CD8-positive, alpha-beta memory T cell (primary cell): ENCODE measurements at places on chromosomes 1 and 21.

GRCh38 chr1:198082576-198082975, 74.2 kb upstream of the NEK7 start:
- no peaks in the 10 kb centered on the region for H3K4me1 ChIP-seq
- H3K27me3 ChIP-seq: no peaks in the 10 kb centered on the region
- DNase-seq: no peak

GRCh38 chr1:5620997-5621396, 371.2 kb downstream of the NPHP4 start:
- H3K36me3 ChIP-seq: no peaks in the 10 kb centered on the region
- no peaks in the 10 kb centered on the region for H3K27me3 ChIP-seq
- H3K4me1 ChIP-seq: no peaks in the 10 kb centered on the region
- H3K27ac ChIP-seq: no peak overlapping the region
- H3K4me3 ChIP-seq: no peak overlapping the region

GRCh38 chr1:22207511-22208267, 64.8 kb upstream of the WNT4 start:
- H3K27me3 ChIP-seq: peaks cover 20% of the 10 kb centered on the region
- H3K36me3 ChIP-seq: no peaks in the 10 kb centered on the region
- no peaks in the 10 kb centered on the region for H3K4me1 ChIP-seq
- H3K27ac ChIP-seq: no peak overlapping the region

DNA sequence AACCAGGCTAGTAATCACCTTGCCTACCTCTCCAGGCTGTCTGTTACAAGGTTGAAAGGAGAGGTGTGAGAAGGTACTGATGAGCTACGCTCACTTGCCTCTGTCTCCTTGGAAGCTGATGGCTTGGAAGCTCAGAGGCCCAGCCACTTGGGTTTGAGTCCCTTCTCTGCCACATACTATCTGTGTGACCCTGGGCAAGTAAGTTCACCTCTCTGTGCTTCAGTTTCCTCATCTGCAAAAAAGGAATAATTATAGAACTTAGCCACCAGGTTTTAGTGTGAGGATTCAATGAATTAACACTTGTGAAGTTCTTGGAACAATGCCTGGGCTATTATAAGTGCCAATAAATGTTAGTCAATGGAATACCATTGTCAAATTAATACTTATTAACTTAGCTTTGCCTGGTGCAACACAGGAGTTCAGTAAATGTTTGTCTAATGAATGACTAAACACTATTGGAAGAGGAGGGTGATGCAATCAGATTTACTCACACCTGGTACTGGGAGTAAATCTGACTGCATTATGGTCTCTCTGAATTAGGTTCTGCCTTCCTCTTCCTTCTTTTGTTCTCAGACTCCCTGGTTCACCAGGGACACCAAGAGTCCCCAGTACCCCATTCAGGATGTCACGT, 55.5 kb downstream of the TRABD2B start:
- H3K4me3 ChIP-seq: no peak overlapping the region
- no peak overlapping the region for H3K27ac ChIP-seq
- H3K4me1 ChIP-seq: no peaks in the 10 kb centered on the region
- DNase-seq: no peak

DNA sequence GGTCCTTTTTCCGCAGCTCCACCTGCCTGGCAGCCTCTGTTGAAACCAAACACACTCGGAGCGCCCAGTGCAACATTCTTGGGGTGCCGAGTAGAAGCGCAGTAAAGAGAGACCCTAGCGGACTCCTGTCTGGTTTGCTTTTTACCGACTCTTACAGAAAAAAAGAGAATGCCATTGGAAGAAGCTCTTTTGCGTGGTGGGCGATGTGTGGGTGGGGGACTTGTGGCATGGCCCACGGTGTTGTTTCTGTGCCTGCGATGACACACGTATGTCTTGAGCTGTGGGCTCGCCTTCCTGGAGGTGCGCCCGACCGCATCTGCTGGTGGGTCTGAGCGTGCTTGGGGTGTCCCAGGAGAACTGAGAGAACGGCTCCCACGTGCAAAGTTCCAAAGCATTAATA, 7.3 kb upstream of the BARHL2 start:
- peaks cover 99% of the 10 kb centered on the region for H3K27me3 ChIP-seq
- H3K27ac ChIP-seq: no peak overlapping the region
- peaks cover 24% of the 10 kb centered on the region for H3K4me1 ChIP-seq
- no peak for DNase-seq
- no peaks in the 10 kb centered on the region for H3K36me3 ChIP-seq

GRCh38 chr1:7101187-7101586, 315.9 kb downstream of the CAMTA1 start:
- no peaks in the 10 kb centered on the region for H3K27me3 ChIP-seq
- DNase-seq: no peak
- H3K36me3 ChIP-seq: no peaks in the 10 kb centered on the region
- H3K27ac ChIP-seq: no peak overlapping the region
- no peaks in the 10 kb centered on the region for H3K4me1 ChIP-seq

DNA sequence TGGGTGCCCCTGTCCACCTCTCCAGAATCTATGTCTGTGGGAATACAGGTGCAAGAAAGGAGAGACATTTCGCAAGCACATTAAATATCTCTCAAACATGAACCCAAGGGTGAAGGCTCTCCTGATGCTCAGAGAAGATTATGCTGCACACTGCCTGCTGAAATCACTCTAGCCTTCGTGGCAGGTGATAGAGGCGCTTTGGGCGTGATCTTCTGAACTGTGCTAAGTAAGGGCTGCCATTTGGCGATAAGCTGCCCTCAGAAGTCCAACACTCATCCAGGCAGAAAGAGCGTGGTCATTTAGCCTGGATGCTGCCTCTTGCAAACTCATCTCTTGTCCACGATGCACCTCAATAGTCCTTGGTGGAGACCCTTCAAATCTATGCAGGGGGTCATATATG, 241.9 kb downstream of the KAZN start:
- H3K27me3 ChIP-seq: no peaks in the 10 kb centered on the region
- no peak overlapping the region for H3K4me3 ChIP-seq
- no peak overlapping the region for H3K27ac ChIP-seq
- DNase-seq: no peak

DNA sequence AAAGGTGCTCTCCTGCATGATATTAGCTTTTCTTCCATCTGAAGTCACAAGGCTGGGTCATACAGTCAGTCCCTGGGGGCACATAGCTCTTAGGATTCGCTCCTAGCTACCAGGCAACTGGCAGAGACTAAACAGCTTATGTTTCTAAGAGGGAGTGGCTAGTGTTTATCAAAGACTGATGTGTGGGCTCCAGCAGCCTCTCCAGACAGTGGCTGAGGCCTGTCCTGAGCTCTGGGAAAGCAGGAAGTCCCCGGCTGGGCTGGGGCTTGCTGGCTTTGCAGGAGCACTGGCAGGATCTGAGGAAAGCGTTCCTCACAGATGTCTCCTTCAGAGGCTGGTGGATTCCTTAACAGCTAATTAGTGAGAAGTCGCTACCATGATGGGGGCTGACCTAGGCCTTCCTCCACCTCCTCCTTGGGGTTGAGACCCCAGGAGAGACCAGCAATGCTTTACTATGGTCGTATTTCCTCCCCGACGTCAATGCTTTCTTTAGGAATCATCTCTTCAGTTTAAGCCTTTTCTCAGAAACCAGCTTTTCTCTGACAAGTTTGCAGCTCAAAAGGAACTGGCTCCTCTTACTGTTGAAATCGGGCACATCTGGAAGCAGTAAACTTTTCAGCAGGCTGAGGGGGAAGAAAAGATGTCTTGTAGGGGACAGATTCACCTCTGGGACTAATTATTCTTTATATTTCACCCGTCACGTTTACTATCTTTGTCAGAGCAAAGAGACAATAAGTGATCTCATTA, 33.5 kb upstream of the HHAT start:
- peaks cover 6% of the 10 kb centered on the region for H3K27me3 ChIP-seq
- H3K36me3 ChIP-seq: no peaks in the 10 kb centered on the region
- DNase-seq: no peak
- H3K4me3 ChIP-seq: no peak overlapping the region
- H3K4me1 ChIP-seq: no peaks in the 10 kb centered on the region

DNA sequence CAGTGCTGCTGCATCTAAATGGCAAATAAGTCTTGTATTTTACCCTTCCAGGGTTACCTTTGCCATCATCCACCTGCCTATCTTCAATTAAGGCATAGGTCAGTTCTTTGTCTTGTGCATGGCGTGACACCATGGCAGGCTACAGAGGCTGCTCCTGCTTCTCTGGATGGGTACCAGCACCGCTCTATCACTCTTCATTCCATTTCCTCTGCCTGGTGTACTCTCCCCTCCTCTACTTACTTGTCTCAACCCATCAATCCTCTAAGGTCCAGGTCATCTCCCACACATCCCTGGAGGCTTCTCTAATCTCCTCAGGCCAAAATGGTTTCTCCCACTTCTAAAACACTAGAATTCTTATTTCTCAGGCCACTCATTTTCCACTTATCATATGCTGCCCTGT, 257.5 kb downstream of the BARHL2 start:
- DNase-seq: no peak
- no peaks in the 10 kb centered on the region for H3K4me1 ChIP-seq
- no peaks in the 10 kb centered on the region for H3K27me3 ChIP-seq
- no peaks in the 10 kb centered on the region for H3K36me3 ChIP-seq

DNA sequence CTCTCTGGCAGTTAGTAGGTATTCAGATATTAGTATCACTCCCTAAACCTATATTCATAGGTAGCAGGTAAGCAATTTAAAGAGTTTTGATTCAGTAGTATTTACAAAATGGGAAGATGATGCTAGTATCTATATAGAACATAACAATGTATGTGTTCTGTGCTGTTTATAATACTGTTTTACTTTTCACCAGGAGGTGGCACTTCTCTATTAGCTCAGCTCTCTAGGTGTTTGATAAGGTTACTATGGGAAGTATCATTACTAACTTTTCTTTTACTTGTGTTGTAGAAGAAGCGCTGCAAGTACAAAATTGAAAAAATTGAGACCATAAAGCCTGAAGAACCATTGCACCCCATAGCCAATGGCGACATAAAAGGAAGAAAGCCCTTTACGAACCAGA, 49.4 kb upstream of the FASLG start:
- H3K4me1 ChIP-seq: no peaks in the 10 kb centered on the region
- DNase-seq: peak; percentile 26
- peaks cover 12% of the 10 kb centered on the region for H3K36me3 ChIP-seq
- no peak overlapping the region for H3K4me3 ChIP-seq
- H3K27me3 ChIP-seq: no peaks in the 10 kb centered on the region
- no peak overlapping the region for H3K27ac ChIP-seq

- H3K27ac ChIP-seq: no peak overlapping the region
- no peaks in the 10 kb centered on the region for H3K27me3 ChIP-seq
- H3K36me3 ChIP-seq: peaks cover 7% of the 10 kb centered on the region
- H3K4me1 ChIP-seq: no peaks in the 10 kb centered on the region
Observed at GRCh38 chr1:6098303-6099215, 52.9 kb downstream of the KCNAB2 start.

- no peaks in the 10 kb centered on the region for H3K27me3 ChIP-seq
- H3K27ac ChIP-seq: no peak overlapping the region
- no peaks in the 10 kb centered on the region for H3K36me3 ChIP-seq
- no peak overlapping the region for H3K4me3 ChIP-seq
- no peak for DNase-seq
- peaks cover 14% of the 10 kb centered on the region for H3K4me1 ChIP-seq
Observed at GRCh38 chr1:169902751-169903150, 9.1 kb upstream of the SCYL3 start.

DNA sequence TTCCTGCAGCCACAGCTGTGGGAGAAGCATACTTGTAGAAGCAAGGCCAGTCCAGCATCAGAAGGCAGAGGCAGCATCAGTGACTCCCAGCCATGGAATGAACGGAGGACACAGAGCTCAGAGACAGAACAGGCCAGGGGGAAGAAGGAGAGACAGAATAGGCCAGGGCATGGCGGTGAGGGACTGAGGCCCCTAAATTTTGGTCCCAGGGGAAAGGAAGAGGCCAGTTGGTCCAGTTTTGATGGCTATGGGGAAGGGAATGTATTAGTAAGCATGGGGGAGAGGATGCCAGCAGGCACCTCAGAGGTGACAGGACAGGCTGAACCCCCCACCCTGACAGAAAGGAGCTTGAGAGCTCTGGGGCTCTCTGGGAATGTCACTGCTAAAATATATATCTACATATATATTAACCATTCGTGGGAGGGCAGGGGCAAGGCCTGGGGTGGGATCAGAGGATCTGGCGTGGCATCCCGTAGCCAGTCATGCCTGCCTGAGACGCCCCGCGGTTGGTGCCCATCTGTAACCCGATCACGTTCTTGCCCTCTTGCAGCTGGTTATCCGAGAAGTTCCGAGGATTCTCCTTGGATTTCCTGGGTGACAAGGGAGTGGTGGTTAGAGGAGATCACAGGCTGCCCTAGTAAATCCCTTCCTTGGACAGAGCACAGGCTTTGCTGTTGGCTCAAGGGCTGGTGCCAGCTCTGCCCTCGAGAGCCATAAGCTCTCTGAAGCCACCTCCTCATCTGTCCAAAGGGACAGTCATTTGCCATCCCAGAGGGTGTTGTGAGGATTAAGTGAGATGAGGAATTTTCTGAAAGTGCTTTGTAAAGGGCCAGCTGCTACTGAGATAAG, 6.7 kb downstream of the TAGLN2 start:
- H3K27ac ChIP-seq: no peak overlapping the region
- DNase-seq: no peak
- peaks cover 41% of the 10 kb centered on the region for H3K4me1 ChIP-seq
- H3K36me3 ChIP-seq: peaks cover 31% of the 10 kb centered on the region

DNA sequence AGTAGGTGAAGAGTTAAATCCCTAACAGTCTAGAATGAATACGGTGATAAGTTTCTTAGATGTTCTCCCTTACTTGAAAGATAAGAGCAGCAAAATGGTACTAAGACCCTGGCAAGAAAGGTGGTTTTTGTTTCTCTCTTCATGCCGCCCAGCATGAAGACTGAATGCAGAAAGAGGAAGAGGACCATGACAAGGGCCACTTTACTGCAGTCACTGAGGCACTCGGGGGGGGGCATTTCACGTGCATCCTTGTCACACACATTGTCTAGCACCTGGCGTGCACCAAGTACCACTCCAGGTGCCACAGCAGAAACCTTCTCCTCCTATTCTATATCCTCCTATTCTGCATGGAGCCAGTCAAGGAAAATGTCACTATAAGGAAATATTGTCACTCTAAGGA, 222.0 kb downstream of the TOMM20 start:
- H3K27ac ChIP-seq: no peak overlapping the region
- DNase-seq: no peak
- no peaks in the 10 kb centered on the region for H3K36me3 ChIP-seq
- H3K4me3 ChIP-seq: no peak overlapping the region

- H3K36me3 ChIP-seq: no peaks in the 10 kb centered on the region
- H3K27ac ChIP-seq: no peak overlapping the region
- no peak for DNase-seq
- no peaks in the 10 kb centered on the region for H3K27me3 ChIP-seq
Observed at GRCh38 chr1:18182398-18183160, 75.0 kb downstream of the IGSF21 start.

DNA sequence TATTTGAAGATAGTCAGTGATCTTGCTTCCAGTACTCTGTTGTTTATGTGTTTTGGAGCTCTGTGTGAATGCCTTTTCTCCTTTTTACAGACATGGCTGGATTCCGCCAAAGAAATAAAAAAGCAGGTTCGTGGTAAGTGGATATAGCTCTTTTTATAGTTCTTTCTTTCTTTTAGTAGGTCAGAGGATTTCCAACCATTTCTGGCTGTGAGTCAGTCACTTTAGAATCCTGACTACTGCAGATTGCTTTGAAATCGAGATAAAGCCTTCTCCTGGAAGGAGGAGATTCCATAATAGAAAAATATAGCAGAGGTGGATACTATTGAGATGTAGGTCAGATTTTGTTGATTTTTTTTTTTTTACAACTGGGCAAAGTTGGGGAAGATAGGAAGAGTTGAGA, 97.4 kb downstream of the EPB41 start:
- H3K4me3 ChIP-seq: no peak overlapping the region
- H3K4me1 ChIP-seq: no peaks in the 10 kb centered on the region
- no peak overlapping the region for H3K27ac ChIP-seq
- H3K27me3 ChIP-seq: no peaks in the 10 kb centered on the region

- H3K27ac ChIP-seq: no peak overlapping the region
- H3K4me1 ChIP-seq: no peaks in the 10 kb centered on the region
- no peaks in the 10 kb centered on the region for H3K36me3 ChIP-seq
- no peak overlapping the region for H3K4me3 ChIP-seq
Observed at GRCh38 chr1:245805532-245805931, 650.7 kb downstream of the KIF26B start.
